ENCODE measurements at places on chromosomes 6 and 20.

GRCh38 chr20:61719691-61720347 lies 345.9 kb downstream of the TAF4 start:
- DNase-seq: no peak

- no peak for DNase-seq
Observed at GRCh38 chr6:42368181-42368580, 83.5 kb downstream of the TRERF1 start.

- peak; percentile 83 for DNase-seq
Observed at GRCh38 chr6:68054756-68055155, 580.3 kb upstream of the ADGRB3 start.

DNA sequence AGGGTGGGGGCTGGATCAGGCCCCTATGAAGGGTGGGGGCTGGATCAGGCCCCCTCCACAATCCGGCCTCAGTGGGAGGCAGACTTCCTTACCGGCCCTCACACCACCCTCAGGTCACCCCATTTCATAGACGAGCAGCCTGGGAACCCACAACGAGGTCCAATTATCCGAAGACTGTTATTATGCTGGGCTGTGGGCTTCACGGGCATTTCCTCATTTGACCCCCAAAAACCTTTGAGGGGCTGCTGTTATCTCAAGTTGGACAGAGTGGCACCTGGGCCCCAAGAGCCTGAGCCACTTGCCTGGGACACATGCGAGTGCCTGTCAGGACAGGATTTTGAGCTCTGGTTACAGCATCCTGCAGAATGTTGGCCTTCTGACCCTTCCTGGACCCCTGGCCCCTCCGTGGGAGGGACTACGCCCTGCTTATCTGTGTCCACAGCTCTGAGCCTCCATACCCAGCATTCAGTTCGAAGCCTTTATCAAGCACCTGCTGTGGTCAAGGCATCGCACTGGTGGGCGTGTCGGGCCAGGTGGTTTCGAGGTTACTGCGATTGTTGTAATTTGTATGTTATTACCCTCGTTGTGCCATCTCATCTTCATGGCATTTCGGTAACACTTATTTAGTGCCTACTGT lies 34.5 kb upstream of the PCMTD2 start:
- DNase-seq: no peak

DNA sequence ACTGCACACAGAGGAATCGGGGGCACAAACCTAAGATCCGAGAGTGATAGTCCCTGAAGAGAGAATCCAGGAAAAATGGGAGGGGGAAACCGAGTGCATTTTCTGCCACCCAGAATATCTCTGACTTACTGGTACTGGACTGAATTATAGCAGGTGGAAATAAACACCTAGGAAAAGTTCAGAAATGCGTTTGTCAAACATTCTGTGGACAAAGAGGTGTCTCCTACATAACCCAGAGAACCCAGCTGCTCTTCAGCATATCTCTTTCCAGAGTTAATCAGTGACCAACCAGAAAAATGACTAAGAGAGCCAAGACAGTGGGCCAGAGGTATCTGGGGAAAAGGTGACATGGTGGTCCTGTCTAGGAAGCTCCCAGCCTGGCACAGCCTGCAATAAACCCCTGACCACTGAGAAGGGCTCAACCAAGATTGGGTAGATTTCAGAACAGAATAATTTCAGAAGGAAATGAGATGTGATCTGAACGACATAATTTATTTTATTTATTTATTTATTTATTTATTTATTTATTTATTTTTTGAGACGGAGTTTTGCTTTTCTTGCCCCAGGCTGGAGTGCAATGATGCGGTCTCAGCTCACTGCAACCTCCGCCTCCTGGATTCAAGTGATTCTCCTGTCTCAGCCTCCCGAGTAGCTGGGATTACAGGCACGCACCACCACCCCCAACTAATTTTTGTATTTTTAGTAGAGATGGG lies 6.0 kb upstream of the VNN1 start:
- no peak for DNase-seq

DNA sequence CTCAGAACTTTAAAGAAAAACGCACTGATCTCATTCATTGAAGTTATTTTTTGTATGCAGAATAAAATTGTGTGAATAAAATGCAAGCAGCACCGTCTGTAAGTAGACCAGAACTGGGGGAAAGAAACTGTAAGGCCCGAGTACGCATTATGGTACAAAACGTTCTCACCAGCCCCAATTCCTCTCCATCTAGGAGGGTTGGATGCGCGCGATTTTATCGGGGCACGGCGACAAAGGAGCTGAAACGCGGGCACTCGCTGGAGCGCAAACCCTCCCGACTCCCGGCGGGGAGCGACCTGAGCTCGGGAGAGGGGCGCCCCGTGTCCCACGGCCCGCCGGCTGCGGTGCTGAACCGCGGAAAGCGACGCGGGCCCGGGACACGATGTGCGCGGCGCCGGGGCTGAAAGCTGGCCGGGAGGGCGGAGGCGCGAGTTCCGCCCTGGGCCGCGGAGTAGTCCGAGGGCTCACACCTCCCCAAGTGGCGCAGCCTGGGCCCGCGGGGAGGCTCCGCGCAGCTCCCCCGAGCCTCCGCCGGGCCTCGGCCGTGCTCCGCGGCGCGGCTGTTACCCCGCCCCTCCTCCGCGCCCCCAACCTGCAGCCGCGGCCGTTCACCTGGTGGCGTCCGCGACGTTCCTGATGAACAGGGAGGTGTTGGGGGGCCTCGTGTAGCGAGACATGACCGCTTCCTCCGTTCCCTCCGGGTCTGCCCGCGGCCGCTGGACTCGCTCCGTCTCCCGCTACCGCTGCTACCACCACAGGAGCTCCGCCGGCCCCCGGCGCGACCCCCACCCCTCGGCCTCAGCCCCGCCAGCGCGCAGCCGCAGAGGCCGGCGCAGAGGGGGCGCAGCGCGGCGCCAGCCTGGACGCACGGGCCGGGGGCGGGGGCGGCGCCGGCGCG lies at the start of gene SRSF12:
TSS of gene SRSF12 (minus strand) at position 861 of the 898 bp plus-strand sequence. CDS start at position 677, 184 bp downstream.
- DNase-seq: peak; percentile 54

DNA sequence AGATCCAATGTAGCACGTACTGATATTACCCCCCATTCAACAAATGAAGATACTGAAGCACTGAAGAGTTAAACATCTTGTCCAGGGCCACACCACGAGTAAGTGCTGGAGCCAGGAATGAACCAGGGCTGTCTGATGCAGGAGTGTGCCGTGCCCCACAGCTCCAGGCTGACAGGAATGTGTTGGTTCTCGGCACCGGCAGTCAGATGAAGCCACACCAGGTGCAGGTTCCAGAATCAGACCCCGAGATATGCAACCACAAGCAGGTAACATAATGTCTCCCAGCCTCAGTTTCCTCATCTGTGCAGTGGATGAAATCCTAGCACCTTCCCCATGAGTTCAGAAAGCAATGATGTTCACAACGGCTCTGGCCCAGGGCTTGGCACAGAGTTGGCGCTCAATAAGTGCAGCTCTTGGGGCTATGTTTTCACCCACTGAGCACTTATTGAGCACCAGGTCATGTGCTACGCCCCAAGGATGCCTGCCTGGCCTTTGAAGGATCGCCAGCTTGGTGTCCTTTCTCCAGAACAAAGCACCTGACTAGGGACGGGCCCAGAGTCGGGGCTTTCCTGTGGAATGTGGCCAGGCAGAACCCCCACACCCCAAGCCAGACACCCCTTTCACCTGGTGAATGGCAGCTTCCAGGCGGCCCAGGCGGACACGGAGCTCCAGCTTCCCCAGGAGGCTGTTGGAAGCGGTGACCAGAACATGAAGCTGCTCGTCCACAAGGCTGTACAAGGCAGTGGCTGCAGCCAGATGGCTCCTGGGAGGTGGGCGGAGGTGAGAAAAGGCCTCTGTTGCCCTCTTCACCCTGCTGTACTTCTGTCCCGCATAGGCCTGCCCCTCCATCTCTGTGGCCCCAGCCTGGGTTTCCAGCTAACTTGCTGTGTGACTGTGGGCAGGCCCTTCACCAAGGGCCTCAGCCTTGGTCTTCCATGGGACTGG lies 41.3 kb downstream of the KIAA1755 start:
- no peak for DNase-seq

GRCh38 chr6:106315765-106316374 lies 9.7 kb downstream of the ATG5 start:
- no peak for DNase-seq

DNA sequence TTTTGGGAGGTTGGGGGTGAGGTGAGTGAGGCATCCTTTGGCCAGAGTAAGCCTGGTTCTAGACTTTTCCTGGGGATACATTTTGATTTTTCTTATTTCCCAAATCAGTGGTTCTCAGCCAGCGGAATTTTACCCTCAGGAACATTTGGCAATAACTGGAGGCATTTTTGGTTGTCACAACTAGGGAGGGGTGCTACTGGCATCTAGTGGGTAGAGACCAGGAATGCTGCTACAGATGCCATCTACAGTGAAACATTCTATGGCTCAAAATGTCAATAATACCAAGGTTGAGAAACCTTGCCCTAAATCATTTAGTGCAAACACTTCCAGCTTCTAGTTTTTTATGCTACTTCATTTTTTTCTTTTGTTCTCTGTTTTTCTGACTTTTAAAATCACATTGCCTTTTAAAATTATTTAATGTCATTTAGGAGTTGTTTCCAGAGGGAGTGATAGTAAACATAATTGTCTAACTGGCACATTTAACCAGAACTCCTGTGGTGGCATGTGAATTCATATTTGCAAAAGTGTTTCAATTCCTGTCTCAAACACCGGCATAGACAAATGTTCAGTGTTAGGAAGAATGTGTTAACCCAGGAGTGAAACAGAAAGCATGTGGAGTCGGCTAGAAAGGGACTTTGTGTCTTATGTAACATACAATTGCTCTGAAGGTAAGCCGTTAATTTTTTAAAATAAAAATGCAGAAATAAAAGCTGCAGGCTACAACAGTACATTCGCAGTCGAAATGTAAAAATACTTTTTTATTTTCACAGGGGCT lies 59.0 kb downstream of the QRSL1 start:
- no peak for DNase-seq

DNA sequence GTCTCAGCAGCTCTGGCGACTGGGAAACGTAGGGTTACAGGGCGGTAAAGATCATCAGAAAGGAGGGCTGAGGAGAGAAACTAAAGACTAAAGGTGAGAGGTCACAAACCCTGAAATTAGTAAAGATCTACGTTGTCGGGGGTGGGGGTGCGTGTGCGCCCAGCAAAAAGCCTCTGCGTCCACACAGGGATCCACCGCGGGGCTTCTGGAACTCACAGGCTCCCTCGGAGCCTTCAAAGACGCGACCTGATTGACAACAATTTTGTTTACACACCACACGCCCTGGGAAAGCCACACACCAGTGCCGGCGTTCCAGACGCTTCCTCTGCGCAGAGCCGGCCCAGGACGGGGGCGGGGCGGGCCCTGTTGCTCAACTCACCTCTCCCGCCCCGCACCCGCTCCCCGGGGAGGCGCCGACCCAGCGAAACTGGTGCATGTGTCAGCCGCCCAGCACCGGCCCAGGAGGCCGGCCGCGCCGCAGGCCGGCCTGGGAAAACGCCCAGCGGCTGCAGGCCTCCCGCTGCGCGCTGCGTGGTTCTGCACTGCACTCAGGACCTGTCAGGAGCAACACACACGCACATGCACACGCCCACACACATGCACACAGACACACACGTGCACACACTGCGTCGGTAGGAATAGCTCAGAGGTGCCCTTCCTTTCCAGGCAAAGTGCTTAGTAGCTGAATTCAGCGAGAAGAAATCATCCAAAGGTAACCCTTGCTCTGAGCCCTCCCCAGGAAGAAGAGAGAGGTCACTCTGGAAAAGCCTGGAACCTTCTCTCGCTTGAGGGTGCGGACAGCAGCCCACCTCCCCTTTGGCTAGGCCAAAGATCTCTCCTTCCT lies 57.2 kb upstream of the ARID1B start:
- DNase-seq: peak; percentile 87

DNA sequence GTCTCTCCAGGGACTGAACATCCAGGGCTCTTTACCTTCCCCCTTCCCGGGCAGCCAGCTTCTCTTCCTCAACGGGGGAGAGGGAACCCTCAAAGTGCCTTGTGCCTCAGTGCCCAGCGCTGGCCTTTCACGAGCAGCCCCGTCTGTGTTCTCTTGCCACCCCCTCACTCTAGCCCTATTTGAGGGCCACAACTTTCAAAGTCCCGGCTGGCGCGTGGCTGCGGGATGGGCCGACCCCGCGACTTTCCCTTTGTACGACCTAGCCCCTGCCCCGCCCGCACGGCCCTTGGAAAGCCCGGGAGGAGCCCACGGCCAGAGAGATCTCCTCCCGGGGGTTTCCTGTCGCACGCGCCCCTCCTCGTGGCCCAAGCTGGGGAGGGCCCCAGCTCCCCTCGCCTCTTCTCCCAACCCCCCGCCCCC lies 559 bp downstream of the SCRT2 start:
- no peak for DNase-seq

- DNase-seq: no peak
Observed at GRCh38 chr6:154960299-154960843, 34.7 kb upstream of the TIAM2 start.

- DNase-seq: no peak
Observed at GRCh38 chr20:10076126-10077080, 41.6 kb downstream of the ANKEF1 start.

DNA sequence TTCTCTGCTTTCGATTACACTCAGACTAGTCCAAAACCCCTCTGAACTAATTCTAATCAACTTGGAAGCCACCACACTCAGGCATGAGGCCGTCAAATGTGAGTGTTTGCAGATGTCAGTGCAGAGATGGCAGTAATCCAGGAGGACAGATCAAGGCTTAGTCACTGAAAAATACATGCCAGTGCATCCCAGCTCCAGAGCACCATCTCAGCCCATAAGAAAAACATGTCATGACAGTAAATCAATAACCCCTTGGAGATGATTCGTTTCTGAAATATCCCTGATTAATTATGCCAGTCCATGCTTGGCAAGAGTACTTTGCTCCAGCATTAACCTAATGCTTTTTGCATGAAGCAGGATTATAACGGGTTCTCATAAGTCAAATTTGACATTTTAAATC lies 179.5 kb downstream of the ADAT2 start:
- peak; percentile 81 for DNase-seq

- DNase-seq: no peak
Observed at GRCh38 chr6:80988892-80989291, 763.6 kb downstream of the TENT5A start.
